ENCODE measurements at places on chromosomes 2 and 18.

- DNase-seq = no peak
These were observed 171.5 kb downstream of the KCNS3 start for GRCh38 chr2:18050001-18050400.

DNA sequence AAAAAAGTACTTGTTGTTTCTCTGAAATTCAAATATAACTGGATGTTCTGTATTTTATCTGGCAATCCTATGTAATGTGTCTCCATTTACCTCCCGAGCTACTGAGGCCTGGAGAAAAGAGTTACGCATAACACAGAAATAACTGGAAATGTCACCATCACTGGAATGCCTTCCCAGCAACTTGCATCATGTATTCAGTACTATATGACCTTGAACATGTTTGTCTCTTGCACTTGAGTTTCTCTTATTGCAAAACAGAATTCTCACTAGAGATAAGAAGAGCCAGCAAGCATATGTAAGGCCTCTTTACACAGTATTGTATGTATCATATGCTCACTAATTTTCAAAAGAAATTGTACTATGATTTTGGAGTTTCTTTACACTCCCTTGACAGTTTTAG, 99.6 kb upstream of the CTAGE1 start:
- DNase-seq = no peak

DNA sequence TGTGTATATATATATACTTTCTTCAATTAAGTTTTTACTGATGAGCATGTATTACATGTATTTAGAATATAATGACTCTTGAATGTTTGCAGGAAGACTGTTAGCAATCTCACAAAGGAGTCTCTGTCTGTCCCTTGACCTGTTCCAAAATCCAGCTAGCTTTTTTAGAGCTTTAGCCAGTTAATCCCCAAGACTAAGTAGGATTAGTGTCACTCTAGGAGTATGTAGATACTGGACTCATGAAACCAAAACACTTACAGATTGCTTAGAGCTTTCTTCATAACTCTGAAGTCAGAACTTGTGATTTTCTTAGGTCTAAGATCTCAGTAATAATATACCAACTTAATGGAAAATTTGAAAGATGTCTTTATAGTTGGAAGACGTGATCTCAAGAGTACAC, 2.2 kb downstream of the UBXN4 start:
- DNase-seq = no peak

GRCh38 chr2:74585406-74586185, 31.1 kb downstream of the DOK1 start:
- no peak for DNase-seq

DNA sequence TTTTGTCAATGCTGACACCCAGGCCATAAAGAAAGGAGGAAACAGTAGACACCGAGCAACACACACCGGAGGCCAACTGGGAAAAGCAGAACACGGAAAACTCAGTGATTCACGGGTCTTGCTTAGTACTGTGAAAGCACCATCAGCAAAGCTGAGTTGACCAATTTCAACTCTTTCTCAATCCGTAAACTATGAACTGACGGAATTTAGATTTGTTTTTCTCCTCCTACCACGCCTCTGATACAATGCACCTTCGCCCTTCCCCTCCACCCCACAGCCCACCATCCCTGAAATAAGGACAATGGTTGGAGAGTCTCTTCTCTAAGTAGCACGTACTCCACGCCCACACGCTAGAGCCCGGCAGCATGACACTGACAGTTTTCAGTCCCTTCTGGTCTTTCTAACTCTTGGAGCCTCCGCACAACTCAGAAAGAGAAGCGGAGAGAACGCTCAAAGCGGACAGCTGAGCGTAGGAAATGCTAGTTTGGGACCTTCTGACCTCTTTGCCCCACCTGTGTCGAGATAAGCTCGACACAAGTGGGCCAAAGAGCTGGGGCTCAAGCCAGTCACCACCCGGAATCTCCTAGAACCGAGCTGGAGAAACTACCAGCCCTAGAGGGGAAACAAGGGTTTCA, 669 bp downstream of the LNPK start:
- DNase-seq = peak; percentile 62

DNA sequence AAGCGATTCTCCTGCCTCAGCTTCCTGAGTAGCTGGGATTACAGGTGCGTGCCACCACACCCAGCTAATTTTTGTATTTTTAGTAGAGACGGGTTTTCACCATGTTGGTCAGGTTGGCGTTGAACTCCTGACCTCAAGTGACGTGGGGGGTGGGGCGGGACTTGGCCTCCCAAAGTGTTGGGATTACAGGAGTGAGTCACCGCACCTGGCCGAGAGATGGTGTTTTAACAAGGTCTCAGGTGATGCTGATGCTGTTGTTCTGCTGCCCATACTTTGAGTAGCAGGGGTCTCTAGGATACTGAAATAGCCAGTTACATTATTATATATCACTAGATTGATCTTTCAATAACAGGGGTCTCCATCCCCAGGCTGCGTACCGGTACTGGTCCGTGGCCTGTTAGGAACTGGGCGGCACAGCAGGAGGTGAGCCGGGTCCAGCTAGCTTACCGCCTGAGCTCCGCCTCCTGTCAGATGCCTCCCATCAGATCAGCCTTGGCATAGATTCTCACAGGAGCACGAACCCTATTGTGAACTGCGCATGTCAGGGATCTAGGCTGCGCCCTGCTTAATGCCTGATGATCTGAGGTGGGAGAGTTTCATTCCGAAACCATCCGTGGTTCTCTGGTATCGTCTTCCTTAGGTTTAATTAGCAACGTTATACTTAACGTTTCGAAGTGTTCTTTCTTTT, 48.3 kb upstream of the SLC38A11 start:
- no peak for DNase-seq

- DNase-seq = peak; percentile 56
These were observed 380.1 kb downstream of the SOX11 start for GRCh38 chr2:6072276-6072675.

- DNase-seq = no peak
These were observed 714.6 kb upstream of the LRATD1 start for GRCh38 chr2:13917958-13918357.

GRCh38 chr18:26135548-26135947, 1.9 kb downstream of the PSMA8 start:
- no peak for DNase-seq

DNA sequence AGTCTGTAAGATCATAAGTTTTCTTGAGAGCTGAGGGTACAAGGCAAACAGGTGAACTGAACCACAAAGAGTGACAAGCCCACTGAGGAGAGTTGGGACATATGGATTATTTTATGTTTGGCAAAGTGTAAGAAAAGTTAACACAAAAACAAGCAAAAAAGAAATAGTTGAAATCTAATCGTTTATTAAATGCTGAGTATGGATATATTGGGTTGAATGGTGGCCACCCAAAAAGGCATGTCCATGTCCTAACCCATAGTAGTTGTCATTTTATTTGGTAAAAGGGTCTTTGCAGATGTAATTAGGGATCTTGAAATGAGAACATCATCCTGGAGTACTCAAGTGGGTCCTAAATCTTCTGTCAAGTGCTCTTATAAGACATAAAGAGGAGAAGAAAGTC, 24.9 kb upstream of the TWIST2 start:
- DNase-seq = no peak

GRCh38 chr2:133426791-133427190, 141.5 kb downstream of the NCKAP5 start:
- no peak for DNase-seq

DNA sequence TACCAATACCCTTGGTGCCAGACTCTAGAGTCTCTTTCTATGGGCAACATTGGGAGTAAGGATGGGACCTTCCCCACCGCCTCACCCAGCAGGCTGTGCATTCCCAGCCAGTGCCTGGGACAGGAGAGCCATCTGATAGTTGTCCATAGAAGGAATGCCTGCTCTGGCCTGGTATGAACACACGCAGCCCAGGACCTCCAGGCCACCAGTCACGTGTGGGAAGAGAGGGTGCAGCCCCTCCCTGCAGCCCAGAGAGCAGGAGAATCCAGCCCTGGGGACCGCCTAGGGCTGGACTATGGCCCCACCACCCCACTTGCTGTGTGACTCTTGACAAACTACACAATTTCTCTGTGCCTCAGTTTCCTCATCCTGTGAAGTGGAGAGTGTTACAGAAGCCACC, 52.5 kb upstream of the ID2 start:
- no peak for DNase-seq

DNA sequence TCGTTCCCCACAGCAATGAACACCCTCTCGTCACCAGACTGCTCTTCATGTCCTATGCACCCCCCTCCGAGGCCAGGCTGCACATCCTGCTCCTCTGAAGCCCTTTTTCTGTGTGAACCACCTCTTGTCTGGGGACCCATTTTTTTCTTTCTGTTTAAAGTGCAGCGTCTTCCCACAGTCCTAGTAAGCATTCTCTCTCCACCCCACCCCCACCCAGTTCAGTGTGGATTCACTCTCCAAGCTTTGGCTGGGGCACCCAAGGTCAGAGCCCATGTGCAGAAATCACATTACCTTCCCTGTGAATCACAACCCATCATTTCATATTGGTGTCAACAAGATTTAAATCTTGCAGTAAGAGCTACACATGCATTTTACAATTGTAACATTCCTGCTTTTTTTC, 26.4 kb upstream of the PKDCC start:
- DNase-seq = no peak

DNA sequence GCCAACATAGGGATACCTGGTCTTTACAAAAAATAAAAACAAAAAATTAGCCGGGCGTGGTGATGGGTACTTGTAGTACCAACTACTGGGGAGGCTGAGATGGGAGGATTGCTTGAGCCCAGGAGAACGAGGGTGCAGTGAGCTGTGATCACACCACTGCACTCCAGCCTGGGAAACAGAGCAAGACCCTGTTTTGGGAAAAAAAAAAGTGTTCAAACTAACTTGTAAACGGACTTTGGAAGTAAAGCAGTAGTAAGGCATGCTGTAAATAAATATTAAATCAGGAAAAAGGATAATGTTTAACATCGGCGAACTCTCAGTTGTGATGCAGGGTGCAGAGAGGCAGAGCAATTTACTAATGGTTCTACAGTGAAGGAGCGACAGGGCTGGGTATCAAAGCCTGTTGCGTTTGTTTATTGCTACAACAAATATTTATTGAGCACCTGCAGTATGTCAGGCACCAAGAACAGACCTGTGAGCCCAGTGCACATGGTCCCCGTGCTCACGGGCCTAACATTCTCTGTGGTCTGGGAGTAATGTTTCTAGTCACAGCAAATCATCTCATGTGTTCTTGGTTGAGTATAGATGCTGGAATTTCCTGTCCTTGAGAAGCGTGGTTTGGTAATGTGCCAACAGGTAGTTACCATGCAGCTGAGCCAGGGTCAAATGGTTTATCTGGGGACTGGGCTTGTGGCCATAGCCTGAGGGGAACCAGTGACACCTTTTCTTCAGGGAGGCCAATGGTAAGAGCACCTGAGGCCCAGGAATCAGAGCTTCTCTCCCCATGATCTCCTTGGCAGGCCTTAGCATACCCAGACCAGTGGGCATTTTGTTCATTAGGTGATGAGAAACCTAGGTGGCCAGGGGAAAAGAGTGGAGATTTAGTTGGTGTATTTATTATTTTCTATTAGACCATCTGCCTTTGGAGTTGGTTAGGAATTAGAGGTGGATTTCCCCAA, 27.9 kb upstream of the GREB1 start:
- DNase-seq = no peak

- DNase-seq = no peak
These were observed 22.2 kb downstream of the METAP1D start for GRCh38 chr2:172021955-172022354.

GRCh38 chr2:112926707-112927106, 15.7 kb downstream of the IL37 start:
- no peak for DNase-seq

GRCh38 chr2:14475994-14476393, 156.5 kb upstream of the LRATD1 start:
- no peak for DNase-seq

DNA sequence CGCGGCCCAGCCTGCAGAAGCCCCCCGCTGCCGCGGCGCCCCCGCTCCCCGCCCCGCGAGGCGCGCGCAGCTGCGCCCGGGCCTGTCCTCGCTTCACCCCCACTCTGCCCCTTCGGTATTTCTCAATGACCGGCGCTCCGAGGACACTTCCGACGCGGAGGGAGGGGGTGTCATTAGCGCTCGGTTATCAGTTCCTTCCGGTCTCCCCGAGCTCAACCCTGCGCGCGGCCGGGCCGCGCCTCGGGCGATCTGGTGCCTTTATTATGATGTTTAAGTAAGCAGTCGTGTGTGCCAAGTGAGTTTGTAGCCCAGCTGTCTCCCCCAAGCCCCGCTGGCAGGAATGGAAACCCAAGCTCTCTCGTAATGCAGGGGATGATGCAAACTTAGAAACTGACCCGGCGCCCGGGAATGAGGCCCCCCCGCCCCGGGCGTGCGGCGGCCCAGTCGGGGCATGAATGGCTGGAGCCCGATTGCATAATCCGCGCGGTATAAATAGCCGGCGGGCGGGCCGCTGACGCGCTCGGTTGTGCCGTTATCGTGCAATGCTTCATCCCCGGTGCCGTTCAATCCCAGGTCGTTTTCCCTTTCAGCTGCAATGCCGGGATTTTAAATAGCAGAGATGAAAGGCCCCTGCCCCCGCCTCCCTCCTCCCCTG, 3.9 kb upstream of the SPRED2 start:
- peak; percentile 61 for DNase-seq

- no peak for DNase-seq
These were observed 218.3 kb downstream of the ACKR3 start for GRCh38 chr2:236787885-236788284.

- no peak for DNase-seq
These were observed 60.6 kb downstream of the ZCCHC2 start for GRCh38 chr18:62583376-62583775.

DNA sequence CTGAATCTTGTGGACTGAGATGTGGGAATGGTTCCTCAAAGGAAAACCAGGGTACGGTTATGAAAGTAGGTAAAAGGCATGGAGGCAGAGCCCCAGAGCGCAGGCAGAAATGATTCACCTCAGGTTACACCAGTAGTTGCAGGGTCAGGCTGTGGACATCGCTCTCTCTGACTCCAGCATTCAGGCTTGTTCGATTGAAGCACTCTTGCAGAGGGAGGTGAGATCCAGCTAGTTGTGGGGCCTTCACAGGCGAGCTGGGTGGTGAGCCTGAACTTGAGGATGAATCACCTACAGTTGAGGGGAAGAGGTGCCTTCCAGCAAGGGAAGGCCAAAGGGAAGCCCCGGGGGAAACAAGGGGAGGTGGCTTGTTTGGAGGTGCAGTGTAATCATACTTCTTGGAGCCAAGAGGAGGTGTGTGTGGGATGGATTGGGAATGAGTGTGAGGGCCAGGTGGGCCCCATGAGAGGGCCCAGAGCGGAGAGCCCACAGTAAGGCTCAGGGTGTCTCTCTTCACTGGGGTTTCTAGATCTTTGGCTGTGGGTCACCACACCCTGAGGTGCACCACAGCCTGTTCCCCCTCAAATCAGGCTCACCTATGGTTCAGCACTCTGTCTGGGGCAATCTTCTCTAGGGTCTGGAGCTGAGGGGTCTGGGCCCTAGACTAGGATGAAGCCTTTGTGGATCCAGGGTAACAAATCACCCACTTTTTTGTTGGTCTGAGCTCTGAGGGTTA, 48.5 kb upstream of the MCFD2 start:
- no peak for DNase-seq

GRCh38 chr2:28463211-28463816, 32.5 kb upstream of the PLB1 start:
- DNase-seq = no peak
